ENCODE measurements at places on chromosomes 12 and 14.
A peak's percentile ranks its signal among the peaks of the same experiment; 100 is the strongest.

DNA sequence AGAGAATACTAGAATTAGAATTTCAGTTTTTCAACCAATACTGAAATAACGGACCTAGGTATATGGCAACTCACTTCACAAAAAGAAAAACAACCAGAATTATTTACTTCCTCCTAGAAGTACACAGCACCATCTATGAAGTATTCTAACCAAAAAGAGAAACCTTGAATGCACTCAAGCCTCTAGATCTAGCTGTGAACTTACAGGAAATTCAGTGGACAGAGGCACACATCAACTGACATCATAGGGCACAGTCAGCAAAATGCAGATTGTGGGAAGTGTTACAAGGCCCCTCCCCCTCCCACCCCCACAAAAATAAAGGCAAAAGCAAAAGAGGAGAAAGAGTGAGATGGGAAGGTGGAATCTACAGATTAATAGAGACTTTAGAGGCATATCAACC is 102.4 kb downstream of the TMTC1 start:
- DNase-seq = no peak

- DNase-seq = no peak
Measured at GRCh38 chr14:105025429-105025828, 4.5 kb upstream of the CDCA4 start.

GRCh38 chr14:88933191-88933590 is 108.7 kb downstream of the TTC8 start:
- no peak for DNase-seq

- no peak for DNase-seq
Measured at GRCh38 chr14:66383771-66384170, 102.4 kb upstream of the CCDC196 start.

DNA sequence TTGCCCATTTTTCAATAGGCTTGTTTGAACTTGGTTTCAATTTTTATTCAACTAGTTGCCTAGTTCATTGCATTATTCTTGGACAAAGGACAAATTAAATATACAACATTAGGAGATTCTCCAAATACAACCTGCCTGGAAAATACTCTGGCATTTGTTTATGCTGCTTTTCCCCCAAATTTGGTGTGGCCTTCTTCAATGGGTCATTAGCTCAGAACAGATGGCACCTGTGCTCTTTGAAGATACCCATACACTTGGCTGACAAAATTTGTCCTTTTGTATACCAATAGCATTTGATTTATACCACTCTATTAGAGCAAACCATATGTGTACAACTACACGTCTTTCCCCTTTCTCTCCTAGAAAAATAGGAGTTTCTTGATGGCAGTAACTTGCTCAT is 35.7 kb downstream of the WBP11 start:
- DNase-seq = no peak

DNA sequence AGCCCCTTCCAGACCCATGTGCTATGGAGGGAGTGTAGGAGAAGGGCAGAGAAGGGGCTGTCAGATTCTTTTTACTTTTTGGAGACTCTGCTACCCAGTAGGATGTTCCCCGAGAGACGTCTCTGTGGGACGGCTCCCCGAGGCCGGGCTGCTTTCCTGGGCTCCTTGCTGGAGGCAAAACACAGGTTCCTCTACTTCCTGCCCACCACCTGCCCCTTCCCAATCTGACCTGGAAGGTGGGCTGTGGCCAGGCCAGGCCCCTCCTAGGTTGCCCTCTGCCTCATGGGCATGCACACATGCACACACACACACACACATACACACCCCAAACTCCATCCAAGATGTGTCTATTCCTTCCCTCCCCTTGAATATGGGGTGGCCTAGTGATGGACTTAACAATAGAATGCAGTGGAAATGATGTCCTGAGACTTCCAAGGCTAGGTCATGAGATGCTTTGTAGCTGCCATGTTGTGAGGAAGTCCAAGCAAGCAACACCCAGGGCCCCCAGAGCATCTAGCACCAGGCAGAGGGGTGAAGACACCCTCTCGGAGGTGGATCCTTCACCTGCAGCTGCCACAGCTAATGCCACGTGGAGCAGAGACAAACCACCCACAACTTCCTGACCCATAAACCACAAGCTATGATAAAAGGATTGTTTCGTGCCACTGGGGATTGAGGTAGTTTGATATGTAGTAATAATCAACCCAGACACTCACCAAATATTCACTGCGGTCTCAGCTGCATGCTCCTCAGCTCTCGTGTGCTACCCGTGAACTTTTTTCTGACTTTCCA is 1.6 kb upstream of the ASB2 start:
- peak; percentile 95 for DNase-seq

- no peak for DNase-seq
Measured at GRCh38 chr14:67852926-67853604, 33.5 kb downstream of the RAD51B start.

DNA sequence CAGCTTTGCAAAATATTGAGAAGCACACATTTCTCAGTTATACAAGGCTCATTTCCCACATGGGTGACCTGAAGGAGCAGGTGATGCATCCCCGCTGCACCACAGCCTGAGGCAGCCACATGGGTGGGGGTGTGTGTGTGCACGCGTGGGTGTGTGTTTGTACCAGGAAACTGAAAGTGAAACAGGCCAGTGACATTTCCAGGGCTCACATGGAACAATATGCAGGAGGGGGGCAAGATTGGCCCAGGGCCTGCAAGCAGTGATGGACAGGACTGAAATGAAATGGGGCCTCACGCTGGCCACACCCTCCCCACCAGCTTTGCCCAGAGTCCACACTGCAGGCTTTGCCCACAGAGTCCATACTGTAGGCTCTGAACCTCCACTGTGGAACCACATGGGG is 154.2 kb upstream of the PARP11 start:
- DNase-seq = no peak

DNA sequence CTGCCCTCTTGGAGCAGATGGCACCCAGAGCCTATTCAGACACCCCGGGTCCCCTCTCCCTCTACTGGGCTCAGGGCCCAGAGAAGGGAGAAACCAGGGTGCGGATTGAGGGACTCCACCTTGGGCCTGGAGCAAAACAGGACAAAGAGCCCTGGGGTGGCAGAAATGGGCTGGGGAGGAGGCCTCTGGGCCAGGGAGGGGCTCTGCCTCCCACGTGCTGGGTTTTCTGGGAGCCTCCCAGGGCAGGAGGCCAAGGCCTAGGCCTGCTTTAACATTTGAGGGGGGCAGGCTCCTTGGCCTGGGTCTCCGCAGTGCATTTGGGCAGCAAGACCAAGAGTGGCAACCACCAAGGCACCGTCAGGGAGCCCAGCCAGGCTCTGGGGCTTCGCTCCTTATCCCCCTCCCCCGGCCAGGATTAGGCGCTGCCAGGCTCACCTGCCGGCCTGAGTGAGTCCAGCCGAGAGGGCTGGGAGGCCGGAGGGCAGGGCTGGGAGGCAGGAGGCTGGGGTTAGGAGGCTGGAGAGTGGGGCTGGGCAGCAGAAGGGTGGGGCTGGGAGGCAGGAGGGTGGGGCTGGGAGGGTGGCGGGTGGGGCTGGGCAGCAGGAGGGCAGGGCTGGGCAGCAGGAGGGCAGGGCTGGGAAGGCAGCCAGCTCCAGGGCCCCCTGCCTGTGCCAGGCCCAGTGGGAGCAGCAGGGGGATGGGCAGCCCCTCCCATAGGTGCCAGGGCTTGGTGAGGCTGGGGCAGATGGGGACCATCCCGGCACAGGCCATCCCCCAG is 101.8 kb upstream of the EIF5 start:
- DNase-seq = no peak

DNA sequence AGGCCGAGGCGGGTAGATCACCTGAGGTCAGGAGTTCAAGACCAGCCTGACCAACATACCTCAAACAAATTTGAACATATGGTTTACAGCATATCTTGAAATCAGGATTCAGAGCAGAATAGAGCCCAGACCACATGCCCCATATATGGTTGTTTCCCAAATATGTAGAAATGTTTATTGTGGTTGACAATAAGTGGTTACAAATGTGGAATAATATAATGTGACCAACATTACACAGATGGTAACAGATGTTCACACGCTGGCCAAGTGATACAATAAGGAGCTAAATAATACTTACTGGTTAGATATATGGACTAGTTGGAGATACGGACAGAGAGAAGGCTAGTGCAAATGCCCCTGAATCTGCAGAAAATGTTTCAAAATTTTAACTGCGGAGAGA is 85.3 kb downstream of the MAPKAPK5 start:
- DNase-seq = no peak

DNA sequence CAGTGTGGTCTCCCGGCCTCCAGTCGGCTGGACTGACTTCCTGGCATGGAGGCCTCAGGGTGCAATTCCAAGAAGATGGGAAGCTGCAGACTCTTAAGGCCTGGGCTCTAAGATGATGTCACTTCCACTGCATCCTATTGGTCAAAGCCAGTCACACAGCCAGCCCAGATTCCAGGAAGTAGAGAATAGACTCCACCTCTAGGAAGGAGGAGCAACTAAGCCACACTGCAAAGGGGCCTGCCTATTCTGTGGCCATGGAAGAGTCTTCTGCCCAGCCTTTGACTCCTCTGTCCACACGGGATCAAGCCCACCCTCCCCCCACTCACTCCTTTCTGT is 103.9 kb upstream of the RFLNA start:
- DNase-seq = peak; percentile 41

DNA sequence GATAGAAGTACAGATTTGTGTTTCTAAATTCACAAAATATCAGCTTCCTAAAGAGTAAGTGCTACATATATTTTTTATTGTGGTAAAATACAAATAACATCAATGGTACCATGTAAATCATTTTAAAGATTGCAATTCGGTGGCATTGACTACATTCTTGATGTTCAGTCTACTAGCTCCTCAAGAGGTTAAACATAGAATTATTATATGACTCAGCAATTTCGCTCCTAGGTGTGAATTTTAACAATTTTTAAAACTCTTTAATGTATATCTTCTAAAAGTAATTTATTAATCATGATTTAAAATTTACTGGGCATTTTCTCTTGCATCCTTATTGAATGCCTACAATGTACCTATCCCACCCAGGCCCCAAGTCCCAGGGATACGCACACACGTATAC is 29.8 kb upstream of the OAS1 start:
- DNase-seq = no peak

DNA sequence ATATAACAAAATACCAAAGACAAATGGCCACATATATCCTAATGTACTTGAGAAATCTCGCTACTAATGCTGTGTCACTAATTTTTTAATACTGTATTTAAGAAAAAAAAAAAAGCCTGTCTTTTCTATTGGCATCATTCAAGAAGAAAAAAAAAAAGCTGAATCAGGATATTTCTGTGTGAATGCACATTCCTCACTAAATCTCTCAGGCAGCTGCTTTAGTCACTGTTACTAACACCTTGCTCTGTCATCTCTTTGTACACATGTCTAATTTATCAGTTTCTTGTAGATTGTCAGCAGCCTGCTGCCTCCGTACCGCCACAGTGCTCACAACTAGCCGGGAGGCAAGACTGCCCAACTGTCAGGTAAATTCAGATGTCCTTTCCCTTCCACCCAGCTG is 32.0 kb upstream of the FGD4 start:
- no peak for DNase-seq

DNA sequence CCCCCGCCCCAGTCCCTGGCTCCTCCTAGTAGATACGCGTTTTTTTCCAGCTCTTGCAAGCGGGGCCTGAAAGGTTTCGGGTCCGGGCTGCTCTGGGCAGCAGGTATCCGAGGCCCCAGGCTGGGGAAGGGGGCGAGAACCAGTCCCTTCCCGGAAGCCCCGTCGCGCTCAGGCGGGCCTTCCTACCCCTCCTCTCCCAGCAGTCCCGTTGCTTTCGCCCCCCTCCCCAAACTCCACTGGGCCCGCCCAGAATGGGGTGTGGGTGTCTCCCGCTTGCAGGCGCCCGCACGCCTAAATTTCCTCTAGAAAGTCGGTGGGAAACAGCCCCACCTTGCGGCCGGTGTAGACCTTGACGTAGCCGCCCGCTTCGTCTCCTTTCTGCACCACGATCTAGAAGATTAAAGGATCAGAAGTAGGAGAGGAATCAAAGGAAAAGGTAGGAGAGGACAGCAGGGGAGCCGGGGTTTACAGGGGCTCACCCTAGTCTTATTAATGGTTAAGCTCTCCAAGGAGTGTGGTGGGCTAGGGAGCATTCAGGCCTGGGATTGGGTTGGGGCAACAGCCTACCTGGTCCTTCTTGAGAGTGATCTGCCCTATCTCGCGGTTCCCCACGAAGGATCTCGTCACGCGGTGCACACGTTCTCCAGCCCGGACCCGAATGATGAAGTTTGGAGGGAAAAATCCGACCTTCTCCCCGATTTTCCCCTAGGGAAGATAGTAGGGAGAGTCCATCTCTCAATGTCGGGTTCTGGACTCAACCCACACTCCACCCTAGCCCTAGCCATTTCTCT is 7.3 kb downstream of the STAC3 start:
- peak; percentile 75 for DNase-seq

GRCh38 chr12:84627593-84627992 is 285.0 kb downstream of the SLC6A15 start:
- no peak for DNase-seq

DNA sequence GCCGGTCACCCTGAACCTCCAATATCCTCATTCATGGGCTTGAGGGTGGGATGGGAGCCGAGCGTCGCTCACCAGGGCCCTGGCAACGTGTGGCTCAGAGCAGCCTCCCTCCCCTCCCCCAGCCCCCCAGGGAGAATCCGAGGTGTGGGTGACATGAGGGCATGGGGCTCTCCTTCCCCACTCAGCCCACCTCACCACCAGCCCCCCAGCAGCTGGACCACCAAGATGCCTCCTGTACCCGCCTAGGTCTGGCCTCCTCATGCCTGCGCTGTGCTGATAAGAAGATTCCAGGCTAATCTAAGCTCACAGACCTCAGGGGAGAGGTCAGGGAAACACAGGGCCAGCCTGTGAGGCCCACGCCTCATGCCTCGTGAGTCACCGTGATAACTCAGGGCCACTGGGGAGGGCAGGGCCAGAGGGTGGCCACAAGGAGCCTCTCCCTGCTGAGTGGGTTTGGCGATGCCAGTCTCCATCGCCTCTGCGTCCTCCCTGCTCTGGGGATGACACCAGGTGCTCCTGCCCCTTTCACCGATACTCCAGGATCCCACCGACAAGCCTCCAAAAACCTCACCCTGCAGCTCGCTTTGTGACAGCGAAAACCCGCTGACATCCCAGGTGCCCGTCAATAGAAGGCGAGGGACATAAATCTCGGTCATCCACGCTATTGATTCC is 56.9 kb downstream of the TESC start:
- no peak for DNase-seq

DNA sequence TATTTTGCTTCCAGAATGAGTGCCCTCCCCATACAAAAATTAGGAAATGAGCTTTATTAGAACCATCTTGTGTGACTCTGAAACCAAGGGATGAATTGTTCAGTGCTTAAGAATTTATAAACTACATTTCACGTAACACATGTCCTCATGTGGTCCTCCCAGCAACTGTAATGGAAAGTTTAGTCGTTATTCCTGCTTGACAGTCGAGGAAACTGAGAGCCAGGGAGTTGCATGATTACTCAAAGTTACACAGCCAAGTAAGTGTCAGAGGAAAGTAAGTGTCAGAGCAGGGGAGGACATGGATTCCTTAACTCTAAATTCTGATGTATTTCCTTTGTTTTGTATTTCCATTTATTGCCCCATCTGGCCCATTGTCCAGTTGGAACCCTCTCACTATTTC is 453.9 kb downstream of the FUT8 start:
- DNase-seq = no peak

- no peak for DNase-seq
Measured at GRCh38 chr14:59022144-59022543, 166.3 kb upstream of the DAAM1 start.

Data from Jurkat, Clone E6-1 (cell line).